ENCODE measurements at places on chromosomes 4 and X. TPM values are rescaled to one million over a fixed set of nuclear protein-coding genes. Genes with fewer than 3 reads are reported as not detected.

The SSX1 gene
- total RNA-seq = not detected

DNA sequence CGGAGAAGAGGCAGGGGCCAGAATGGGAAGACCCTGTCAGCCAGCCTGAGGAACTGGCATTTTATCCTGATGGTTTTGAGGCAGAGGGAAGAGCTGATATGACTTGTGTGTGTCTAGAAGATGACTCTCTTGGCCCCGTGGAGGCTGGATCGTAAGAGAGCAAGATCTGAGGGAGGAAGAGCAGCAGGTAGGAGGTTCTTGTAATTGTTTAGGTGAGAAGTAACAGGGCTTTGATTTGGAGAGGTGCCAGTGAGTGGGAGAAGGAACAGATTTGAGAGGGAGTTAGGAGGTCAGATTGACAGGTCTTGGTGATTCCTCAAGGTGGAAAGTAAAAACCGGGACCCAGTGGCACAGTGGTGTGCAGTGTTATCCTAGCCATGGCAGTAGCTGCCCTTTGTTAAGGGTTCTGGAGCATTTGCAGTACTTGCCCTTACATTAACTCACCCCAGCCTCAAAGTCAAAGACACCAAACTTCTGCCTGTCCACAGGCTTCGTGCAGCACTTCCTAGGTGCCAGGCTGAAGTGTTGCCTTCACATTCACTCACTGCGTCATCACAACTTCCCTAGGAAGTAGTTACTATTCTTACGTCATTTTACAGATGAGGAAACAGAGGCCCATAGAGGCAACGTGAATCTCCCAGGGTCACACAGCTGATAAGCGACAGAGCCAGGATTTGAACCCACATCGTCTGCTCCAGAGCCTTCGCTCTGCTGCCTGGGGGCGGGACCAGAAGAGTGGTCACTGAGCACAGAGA is 23.7 kb downstream of the RTL5 start:
- no peak for DNase-seq

DNA sequence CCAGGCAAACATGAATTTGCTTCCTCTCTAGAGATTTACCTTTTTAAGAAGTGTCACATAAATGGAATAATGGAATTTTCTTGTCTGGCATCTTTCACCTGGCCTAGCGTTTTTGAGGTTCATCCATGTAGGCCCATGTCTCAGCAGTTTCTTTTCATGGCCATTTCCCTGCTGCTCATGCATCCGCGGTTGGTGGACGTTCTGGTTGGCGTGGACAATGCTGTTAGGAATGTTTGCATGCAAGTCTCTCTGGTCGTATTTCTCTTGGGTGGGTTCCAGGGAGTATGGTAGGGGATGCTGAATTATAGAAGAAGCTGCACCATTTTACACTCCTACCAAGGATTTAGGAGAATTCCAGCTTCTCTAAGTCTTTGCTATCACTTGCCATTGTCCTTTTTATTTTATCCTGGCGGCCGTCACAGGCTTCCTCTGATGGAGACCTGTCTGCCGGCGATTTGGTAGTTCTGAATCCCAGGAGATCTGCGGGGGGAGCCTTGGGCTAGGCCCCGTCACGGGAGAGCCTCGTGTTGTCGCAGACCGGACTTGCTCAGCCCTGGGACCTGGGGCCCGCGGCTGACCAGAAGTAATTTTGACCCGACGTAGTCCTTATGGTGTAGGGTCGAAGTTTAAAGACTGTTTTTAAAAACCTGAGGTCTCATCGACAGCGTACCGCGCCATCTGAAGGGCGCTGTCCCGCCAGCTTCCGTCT is 56.9 kb upstream of the TADA2B start:
- DNase-seq = no peak

GRCh38 chrX:70481471-70482270 is 37.0 kb downstream of the DLG3 start:
- DNase-seq = no peak

DNA sequence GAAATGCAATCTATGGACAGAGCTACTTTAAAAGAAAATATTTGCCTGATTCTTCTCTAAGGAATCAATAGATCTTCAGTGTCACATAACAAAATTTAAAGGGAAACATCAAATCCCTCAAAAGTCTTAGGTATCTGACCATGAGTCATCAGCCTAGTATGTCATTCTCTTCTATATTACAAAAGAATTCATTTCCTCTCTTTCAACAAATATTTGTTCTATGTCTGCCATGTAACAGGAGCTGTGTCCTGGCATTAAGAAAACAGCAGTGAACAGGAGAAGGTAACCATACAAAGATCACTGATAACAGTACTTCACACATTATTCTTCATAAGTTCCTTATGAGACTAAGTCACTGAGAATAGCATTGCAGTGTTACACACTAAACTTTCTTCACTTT is 243.6 kb upstream of the DKK2 start:
- no peak for DNase-seq

DNA sequence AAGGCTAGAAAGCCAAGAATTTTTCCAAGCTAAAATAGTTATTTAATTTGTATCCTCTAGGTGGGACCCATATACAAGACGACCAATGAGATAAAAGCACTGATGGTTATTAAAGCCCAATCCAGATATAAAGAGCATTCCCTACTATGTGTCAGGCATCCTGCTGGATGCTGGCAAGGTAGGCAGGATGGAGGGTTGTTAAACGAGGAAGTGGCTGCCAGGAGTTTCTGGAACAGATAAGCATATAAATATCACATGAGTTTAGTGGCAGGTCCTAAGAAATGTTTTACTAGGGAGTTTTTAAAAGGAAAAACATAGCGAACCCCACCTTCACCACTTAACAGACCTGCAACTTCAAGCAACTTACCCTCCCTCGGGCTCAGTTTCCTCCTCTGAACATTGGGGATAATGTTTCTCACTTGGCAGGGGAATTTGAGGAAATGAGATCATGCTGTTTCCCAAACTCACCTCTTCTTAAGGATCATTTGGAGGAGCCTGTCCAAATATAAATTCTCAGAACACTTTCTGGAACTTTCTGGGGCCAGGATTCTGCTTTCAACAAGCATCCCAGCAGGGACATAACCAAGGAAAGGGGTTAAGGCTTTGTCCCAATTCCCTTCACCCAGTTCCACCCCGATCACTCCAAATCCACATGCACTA is 94.3 kb upstream of the LDB2 start:
- DNase-seq = no peak

GRCh38 chr4:8278421-8279287 is 9.1 kb downstream of the HTRA3 start:
- DNase-seq = no peak

The IQCM gene
- total RNA-seq = not detected

The FGF16 gene
- not detected for total RNA-seq

The PABPC1L2A gene
- total RNA-seq = not detected
